ENCODE measurements at places on chromosomes 11 and 22.

DNA sequence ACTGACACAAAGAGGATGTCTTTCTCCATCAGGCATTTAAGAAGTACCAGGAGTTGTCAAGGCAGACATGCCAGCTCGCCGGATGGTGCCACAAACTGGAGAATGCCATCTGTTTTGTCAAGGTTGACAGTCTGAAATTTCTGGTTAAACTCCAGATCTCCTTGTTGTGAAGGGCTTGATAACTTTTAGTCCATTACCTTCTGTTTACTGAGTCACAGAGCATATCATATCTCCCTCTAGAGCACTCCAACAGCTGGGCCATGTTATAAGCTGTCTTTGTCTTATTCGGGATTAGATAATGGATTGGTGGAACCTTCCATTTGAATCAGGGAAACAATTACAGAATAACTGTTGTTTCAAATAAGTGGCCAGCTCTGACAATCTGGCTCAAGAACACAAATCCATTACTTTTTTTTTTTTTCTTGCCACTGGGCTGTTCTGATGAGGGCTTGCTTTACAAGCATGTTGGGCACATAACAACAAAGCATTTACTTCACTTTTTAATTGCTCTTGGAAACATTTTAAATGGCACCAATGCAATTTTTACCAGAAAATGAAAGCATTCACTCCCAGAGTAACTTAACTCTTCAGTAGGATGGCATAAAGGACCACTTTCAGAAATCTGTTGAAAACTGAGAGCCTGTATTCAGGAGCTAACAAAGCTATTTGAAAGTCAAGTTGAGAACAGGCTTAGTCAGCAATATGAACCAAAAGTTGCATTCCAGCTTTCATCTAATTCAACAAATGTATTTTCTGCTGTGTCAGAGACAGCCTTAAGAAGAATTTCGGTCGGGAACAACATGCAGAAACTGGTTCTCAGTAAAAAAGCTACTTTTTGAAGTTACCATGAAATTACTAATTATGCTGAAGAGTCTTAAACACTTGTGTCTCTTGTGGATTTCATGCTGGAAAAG is 227.6 kb upstream of the PITPNB start:
- no peak for DNase-seq

DNA sequence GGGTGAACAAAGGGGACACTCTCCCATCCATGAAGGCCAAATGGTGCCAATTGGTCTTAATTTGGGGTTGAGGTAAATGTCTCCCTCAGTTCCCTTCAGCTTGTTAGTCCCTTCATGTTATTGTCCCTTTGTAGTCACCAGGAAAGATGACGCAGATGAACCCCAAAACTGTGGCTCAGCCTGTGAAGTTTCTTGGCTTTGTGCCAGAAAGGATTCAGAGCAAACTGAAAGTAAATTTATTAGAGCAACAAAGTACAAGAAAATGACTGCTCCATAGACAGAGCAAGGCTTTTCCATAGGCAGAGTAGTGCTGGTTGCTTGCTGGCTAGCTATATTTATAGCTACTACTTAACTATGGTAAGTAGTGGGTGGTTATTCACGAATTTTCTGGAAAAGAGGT is 16.7 kb downstream of the OR4C3 start:
- DNase-seq = no peak

GRCh38 chr22:39530116-39530515 is 2.4 kb downstream of the RPS19BP1 start:
- no peak for DNase-seq

- DNase-seq = no peak
Observed at GRCh38 chr11:91299980-91300379, 924.6 kb upstream of the FAT3 start.

GRCh38 chr11:118142809-118143208 is 9.8 kb downstream of the SCN4B start:
- DNase-seq = no peak

GRCh38 chr11:132907651-132908413 is 624.5 kb downstream of the OPCML start:
- no peak for DNase-seq

DNA sequence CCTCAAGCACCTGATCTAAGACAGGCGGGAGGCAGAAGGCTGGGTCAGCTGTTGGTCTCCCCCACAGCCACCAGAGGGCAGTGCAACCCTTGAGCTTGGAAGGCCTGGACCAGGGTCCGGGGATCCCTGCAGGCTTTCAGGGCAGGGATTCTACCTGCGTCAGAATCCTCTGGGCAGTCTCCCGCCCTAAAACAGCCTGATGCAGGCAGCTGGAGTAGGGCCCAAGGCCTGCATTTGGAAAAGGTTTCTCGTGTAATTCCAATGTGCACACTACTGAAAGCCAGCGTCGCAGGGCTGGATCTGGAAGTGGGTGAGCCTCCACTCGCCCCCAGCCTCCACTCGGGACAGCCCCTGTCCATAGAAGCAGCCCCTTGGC is 31.8 kb downstream of the BID start:
- DNase-seq = peak; percentile 74

DNA sequence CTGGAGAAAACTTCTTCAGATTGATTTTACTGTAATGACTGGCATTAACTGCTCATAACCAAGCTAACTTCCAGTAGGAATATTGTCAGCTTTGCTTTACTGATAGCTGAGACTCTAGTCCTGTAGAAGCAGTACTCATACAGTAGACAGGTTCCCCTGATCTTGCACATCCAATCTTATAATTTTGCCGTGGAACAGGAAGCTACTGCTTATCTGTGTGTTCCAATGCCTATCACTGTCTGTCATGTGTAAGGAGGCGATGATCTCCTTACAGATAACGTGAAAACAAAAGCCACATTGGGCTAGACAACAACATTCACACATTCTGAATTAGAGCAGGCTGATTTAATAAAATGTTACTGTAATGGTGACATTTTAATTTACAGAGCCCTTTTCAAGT is 13.2 kb downstream of the HSD17B12 start:
- DNase-seq = no peak

DNA sequence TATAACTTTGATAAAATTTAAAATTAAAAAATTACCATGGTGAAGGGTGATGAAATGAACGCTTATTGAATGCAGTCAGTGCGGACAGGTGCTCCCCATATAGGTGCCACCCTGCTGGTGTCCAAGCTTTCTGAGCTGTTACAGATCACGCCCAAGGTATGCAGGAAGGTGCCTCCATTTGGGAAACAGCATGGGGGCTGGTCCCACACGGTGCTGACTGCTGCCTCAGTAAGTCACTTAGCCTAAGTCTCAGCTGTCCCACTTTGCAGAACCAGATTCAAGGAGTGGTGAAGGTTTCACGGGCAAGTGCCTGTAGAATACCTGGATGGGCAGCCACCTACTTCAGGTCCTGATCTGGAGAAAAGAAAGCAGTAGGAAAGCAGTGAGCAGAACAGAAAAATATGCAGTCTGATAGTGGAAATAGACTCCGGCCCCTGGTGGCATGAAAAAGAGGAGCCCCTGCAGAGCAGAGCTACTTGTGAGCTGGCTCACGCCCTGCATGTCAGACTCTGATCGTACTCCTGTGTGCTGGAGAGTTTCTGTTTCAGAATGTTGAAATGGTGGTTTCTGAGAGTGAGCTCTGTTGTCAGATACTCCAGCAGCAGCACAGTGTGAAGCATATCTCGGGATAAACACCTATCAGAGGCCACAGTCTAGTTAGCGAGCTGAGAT is 33.2 kb downstream of the ADORA2A start:
- no peak for DNase-seq

- no peak for DNase-seq
Observed at GRCh38 chr11:87603887-87604286, 566.2 kb downstream of the TMEM135 start.

DNA sequence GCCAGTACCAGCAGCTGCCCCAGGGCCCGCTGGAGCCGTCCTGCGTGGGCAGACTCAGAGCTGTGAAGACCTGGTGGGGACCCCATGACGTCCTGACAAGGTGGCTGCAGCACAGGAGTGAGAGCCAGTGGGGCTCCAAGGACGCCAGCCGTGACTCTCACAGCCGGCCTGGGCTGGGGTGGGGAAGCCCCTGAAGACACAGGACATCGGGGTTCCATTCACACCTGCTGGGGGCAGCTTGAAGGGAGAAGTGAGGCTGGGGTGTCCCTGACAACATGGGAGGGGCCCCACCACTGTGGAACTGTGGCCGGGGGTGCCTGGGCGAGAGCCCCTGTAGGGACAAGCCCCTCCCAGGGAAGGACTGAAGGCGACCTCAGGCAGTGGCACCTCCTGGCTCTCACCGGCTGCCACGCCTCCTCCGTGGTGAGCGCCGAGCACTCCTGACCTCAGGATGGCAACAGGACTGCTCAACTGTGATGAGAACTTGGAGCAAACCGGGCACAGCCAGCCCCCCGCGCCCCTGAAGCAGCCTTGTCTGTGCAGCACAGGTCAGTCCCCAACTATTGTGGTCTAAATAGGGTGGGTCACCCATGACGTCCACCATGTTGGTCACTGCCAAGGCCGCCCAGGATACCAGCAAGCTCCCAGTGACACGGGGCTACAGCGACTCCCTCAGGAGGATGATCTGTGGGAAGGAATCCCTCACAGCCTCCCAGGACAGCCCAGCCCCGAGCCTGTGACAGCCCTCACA is 22.7 kb upstream of the IL17REL start:
- no peak for DNase-seq

DNA sequence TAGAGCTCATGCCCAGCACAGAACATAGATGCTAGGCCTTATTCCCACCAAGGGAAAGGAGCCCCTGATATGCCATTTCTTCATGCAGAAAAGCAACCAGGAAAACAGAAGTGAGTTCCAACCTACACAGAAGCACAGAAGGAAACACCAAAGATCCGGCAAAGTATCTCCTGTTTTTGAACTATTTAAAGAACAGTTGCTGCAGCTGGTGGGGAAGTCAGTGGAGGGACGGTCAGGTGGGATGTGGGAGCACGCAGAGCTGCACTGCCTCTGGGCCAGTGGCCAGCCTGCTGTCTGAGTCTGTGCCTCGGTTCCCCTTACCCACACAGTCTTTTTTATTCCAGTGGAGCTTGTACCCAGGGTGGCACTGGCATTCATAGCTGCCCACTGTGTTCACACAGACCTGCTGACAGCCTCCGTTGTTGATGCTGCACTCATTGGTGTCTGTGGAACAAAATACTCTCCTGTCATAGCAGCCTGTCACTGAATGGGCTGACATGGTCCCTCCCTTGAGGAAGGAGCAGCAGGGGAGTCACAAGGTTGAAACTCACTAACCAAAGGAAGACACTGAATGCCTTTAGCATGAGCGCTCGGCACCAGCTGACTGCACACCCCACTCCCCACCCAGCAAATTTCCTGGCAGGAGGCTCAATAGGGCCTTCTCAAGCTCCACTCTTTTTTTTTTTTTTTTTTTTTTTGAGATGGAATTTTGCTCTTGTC is 37.9 kb downstream of the SCUBE2 start:
- no peak for DNase-seq

DNA sequence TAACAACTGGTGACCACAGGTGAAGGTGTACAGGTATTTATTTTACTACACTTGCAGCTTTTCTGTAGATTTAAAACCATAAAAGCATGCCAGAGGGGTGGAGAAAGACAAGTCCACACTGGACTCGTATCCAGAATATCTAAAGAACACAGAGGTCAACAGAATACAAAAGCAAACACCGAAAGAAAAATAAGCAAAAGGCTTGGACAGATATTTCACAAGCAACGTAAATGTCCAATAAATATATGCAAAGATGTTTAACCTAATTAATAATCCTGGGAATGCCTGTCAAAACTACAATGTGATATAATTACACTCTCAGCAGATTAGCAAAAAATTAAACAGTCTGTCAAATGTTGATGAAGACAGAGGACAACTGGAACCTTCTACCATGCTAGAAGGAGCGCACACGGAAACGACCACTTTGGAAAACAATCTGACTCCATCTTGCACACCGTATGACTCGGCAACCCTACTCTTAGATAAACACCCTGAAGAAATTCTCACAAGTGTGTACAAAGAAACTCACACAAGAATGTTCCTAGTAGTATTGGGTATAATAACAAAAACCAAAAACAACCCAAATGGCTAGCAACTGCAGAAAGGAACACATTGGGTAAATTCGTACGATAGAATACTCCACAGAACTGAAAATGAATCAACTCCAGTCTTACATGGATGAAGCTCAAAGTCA is 27.2 kb downstream of the GNB1L start:
- no peak for DNase-seq

- DNase-seq = no peak
Observed at GRCh38 chr11:67534070-67534679, 10.9 kb upstream of the CABP2 start.

All from activated naive CD8-positive, alpha-beta T cell treated with anti-CD3 and anti-CD28 coated beads for 36 hours (primary cell).